Aorta (tissue), 5 donors: ENCODE measurements at places on chromosomes 2 and 18. TPM values are rescaled to one million over a fixed set of nuclear protein-coding genes. Genes with fewer than 3 reads are reported as not detected.
A peak's percentile ranks its signal among the peaks of the same experiment; 100 is the strongest.

- no peaks in the 10 kb centered on the region for H3K27me3 ChIP-seq
- no peak overlapping the region for H3K4me3 ChIP-seq
- peaks cover 11% of the 10 kb centered on the region for H3K36me3 ChIP-seq
- no peaks in the 10 kb centered on the region for H3K4me1 ChIP-seq
- no peak overlapping the region for H3K27ac ChIP-seq
Observed at GRCh38 chr2:207746131-207746530, 23.6 kb downstream of the FZD5 start.

DNA sequence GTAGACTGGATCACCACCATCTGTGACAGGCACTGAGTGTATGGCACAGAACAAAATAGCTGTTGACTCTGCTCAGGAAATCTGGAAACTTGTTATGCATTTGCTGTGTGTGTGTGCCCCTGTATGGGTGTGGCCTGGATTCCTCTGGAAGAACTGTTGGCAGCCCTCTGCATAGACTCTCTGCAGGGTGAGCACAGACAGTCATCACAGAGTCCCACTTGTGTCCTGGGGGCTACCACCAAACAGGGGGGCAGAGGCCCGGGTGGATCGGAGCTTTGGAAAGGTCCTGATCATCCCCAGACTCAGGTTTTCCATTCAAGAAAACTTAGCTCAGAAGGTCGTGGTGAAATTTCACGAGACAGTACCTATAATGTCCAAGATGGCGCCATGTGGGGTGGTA, 258.6 kb downstream of the SOX11 start:
- no peak for DNase-seq
- no peak overlapping the region for H3K27ac ChIP-seq
- H3K27me3 ChIP-seq = no peaks in the 10 kb centered on the region
- H3K4me1 ChIP-seq = no peaks in the 10 kb centered on the region

DNA sequence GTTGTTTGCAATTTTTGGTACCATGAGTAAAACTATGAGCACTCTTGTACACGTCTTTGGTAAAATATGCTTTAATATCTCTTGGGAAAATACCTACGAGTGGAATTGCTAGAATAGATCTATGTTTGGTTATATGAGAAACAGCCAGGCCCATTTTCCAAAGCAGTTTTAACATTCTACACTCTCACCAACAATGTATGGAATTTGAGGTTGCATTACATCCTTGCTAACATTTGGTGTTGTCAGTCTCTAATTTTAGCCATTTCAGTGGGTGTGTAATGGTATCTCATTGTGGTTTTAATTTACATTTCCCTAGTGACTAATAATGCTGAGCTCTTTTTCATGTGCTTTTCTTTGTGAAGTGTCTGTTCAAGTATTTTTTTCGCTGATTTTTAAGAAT, 118.9 kb upstream of the TCF4 start:
- no peaks in the 10 kb centered on the region for H3K27me3 ChIP-seq
- no peak overlapping the region for H3K4me3 ChIP-seq
- DNase-seq = no peak
- H3K36me3 ChIP-seq = no peaks in the 10 kb centered on the region

GRCh38 chr2:16625759-16626158, 39.9 kb downstream of the CYRIA start:
- DNase-seq = no peak
- H3K4me1 ChIP-seq = no peaks in the 10 kb centered on the region
- no peak overlapping the region for H3K4me3 ChIP-seq
- no peaks in the 10 kb centered on the region for H3K36me3 ChIP-seq
- no peak overlapping the region for H3K27ac ChIP-seq

DNA sequence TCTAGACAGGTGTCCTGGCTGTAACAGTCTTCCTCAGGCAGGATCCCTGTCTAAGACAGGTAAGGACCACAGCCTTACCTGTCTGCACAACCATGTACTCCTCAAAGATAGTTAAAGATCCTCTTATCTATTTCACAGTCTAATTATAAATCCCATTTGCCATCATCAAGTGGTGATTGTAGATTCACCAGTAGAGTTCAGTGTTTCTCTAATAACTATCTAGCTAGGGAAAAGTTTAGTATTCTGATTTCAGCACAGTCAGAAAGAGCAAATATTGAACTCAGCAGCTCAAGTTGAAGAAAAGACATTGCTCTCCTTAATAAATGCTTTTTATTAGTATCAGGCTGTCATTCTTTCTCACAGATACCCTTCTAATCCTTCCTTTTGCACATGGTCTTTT, 1305.5 kb upstream of the NXPH2 start:
- no peak overlapping the region for H3K4me3 ChIP-seq
- no peaks in the 10 kb centered on the region for H3K36me3 ChIP-seq
- no peaks in the 10 kb centered on the region for H3K4me1 ChIP-seq

GRCh38 chr2:106053581-106053980, 140.5 kb downstream of the UXS1 start:
- H3K27ac ChIP-seq = no peak overlapping the region
- H3K4me3 ChIP-seq = no peak overlapping the region
- H3K4me1 ChIP-seq = no peaks in the 10 kb centered on the region
- H3K27me3 ChIP-seq = no peaks in the 10 kb centered on the region

DNA sequence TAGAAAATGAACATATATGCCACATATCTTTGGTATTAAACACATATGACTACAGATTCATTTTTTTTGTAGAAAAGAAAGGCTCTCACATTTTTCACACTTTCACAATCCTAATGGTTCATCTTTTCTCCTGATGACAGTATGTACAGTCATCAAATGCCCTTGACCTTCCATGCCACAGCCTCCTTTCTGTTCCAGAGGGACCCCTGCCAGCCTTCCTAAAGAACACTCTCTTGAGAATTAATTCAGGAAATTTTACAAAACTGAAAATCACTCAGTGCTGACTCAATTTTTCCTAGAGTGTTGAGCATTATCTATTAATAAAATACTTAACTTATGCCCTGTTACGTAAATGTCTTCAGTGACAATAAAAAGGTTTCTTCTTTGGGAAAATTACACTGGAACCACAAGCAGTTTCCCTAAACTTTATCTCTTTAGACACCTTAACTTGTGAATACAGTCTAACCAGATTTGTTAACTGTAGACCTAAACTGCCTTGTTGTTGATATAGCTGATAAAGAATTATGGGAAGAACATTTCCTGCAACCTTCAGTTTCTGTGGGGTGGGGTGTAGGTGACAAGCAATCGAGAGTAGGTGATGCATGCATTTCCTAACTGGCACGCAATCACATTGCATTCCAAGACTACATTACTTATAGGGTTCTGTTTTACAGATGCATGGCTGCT, 15.3 kb upstream of the ACOXL start:
- no peak overlapping the region for H3K4me3 ChIP-seq
- H3K27ac ChIP-seq = no peak overlapping the region
- H3K36me3 ChIP-seq = no peaks in the 10 kb centered on the region
- H3K27me3 ChIP-seq = no peaks in the 10 kb centered on the region

DNA sequence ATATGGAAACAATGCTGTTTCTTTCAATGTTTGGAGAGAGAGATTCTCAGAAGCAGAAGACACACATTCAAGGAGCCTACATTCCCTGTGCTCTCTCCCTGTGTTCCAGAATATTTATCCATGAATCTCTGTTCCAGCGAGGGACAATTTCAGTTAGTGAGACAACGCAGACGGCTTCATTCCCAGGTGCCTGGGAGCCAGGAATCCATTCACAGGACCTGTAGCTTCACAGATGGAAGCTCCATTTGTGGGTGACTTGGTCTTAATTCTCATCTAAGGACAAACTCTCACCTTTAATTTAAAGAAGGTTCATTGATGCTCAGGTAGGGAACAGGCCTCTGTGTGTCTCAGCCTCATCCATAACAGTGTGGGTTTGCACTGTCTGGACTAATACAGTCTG, 1156.6 kb downstream of the RPIA start:
- no peaks in the 10 kb centered on the region for H3K36me3 ChIP-seq
- H3K27me3 ChIP-seq = no peaks in the 10 kb centered on the region
- no peaks in the 10 kb centered on the region for H3K4me1 ChIP-seq
- no peak overlapping the region for H3K4me3 ChIP-seq

GRCh38 chr2:74824679-74825078, 9.2 kb upstream of the HK2 start:
- no peak for DNase-seq
- no peaks in the 10 kb centered on the region for H3K27me3 ChIP-seq
- no peaks in the 10 kb centered on the region for H3K36me3 ChIP-seq
- H3K27ac ChIP-seq = no peak overlapping the region
- no peaks in the 10 kb centered on the region for H3K4me1 ChIP-seq

GRCh38 chr2:134933732-134934131, 15.1 kb downstream of the CCNT2 start:
- no peaks in the 10 kb centered on the region for H3K4me1 ChIP-seq
- no peak overlapping the region for H3K4me3 ChIP-seq
- no peaks in the 10 kb centered on the region for H3K27me3 ChIP-seq
- H3K27ac ChIP-seq = no peak overlapping the region
- no peaks in the 10 kb centered on the region for H3K36me3 ChIP-seq

GRCh38 chr18:44508474-44508873, 172.2 kb upstream of the SETBP1 start:
- no peak overlapping the region for H3K27ac ChIP-seq
- no peak overlapping the region for H3K4me3 ChIP-seq
- H3K36me3 ChIP-seq = no peaks in the 10 kb centered on the region
- H3K4me1 ChIP-seq = no peaks in the 10 kb centered on the region
- no peak for DNase-seq

GRCh38 chr2:12434630-12435098, 282.1 kb upstream of the TRIB2 start:
- H3K36me3 ChIP-seq = no peaks in the 10 kb centered on the region
- H3K27me3 ChIP-seq = no peaks in the 10 kb centered on the region
- H3K4me1 ChIP-seq = no peaks in the 10 kb centered on the region
- H3K4me3 ChIP-seq = no peak overlapping the region
- DNase-seq = no peak
- H3K27ac ChIP-seq = no peak overlapping the region

DNA sequence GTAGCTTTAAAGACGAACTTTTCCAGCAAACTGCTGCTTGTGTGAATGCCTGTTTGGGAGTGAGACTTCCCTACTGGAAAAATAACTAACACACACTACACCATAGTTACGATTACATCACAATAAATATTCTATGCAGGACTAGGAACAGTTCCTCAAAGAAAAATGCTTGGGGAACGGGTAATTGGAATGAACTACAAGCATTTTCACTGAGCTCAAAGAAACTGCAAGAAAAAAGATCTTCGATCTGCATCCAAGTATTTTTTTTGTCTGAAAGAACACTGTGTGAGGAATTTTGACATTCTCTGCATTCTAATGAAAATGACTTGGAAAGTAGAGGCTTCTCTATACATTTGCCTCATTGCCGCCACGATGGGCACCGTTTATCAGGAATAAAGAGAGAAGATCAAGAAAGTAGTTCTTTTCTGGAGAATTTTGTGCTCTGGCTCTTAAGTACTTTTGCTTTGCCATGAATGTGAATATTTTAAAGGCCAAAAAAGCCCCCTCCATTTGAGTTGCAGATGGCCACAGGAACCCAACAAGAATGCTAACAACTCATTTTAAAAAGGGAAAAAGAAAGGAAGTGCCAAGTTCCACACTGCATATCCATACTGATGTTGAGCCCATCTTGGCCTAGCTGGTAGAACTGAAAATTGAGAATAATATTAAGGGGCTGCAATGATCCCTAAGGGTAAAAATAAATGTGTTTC, 13.6 kb downstream of the LYPD1 start:
- no peak overlapping the region for H3K4me3 ChIP-seq
- H3K36me3 ChIP-seq = no peaks in the 10 kb centered on the region
- no peaks in the 10 kb centered on the region for H3K27me3 ChIP-seq
- H3K4me1 ChIP-seq = no peaks in the 10 kb centered on the region

DNA sequence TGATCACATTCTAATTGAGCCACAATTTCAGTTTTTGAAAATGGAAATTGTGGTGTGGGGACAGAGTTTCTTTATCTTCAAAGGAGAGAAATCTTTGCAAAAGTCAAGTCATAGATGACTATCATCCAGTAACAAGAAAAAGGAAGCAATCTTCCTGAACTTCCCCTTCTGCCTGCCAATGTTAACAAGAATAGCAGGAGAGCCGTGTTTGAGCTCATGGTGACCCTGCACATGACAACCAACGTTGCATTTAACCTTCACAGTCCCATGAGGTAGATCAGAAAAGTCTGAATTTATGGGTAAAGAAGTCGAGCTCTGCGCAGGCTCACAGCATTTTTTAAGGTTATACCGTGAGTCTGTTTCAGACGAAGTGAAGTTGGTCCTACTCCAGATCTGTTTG, 454.9 kb downstream of the LPIN1 start:
- no peaks in the 10 kb centered on the region for H3K27me3 ChIP-seq
- no peaks in the 10 kb centered on the region for H3K4me1 ChIP-seq
- no peaks in the 10 kb centered on the region for H3K36me3 ChIP-seq
- DNase-seq = peak; percentile 54
- H3K27ac ChIP-seq = no peak overlapping the region

GRCh38 chr18:23102493-23103261, 32.6 kb upstream of the CABLES1 start:
- no peak overlapping the region for H3K4me3 ChIP-seq
- no peak overlapping the region for H3K27ac ChIP-seq
- no peaks in the 10 kb centered on the region for H3K4me1 ChIP-seq
- no peak for DNase-seq
- no peaks in the 10 kb centered on the region for H3K36me3 ChIP-seq
- no peaks in the 10 kb centered on the region for H3K27me3 ChIP-seq

- no peaks in the 10 kb centered on the region for H3K4me1 ChIP-seq
- H3K27me3 ChIP-seq = no peaks in the 10 kb centered on the region
- no peak for DNase-seq
- no peak overlapping the region for H3K4me3 ChIP-seq
- H3K36me3 ChIP-seq = peaks cover 2% of the 10 kb centered on the region
Observed at GRCh38 chr2:200414367-200414766, 95.5 kb downstream of the KCTD18 start.

GRCh38 chr18:48470484-48471180, 61.4 kb upstream of the ZBTB7C start:
- no peaks in the 10 kb centered on the region for H3K36me3 ChIP-seq
- H3K4me3 ChIP-seq = no peak overlapping the region
- no peak for DNase-seq
- no peaks in the 10 kb centered on the region for H3K4me1 ChIP-seq

DNA sequence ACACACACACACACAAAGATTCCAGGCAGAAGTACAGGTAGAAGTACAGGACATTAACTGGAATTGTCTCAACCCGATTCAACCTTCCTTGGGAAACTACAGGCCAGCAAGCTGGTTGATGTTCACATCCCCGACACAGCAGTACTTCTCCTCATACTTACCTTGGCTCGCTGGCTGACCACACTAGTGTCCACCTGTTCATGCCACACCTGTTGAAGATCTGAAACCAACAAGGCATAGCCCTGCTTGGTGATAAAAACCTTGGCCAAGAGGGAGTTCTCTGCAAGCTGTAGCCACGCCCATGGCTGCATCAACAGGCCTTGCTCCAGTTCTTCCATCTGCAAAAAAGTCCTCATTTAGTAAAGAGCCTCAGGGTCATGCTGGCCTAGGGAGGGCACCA, 2.6 kb downstream of the NHEJ1 start:
- no peak overlapping the region for H3K27ac ChIP-seq
- no peak for DNase-seq
- H3K36me3 ChIP-seq = peaks cover 5% of the 10 kb centered on the region

- DNase-seq = no peak
- no peaks in the 10 kb centered on the region for H3K27me3 ChIP-seq
- H3K36me3 ChIP-seq = no peaks in the 10 kb centered on the region
- no peak overlapping the region for H3K27ac ChIP-seq
- H3K4me1 ChIP-seq = no peaks in the 10 kb centered on the region
Observed at GRCh38 chr18:63325086-63325686, 5.6 kb upstream of the BCL2 start.

CDH20 gene
- not detected for total RNA-seq

LYPD1 gene
- total RNA-seq = 0.49 TPM

DSG4 gene
- total RNA-seq = not detected

LHCGR gene
- not detected for total RNA-seq

TCF23 gene
- total RNA-seq = 0.39 TPM
